IPS DF 6.9 (cell line): ENCODE measurements at places on chromosomes 13 and 19.

DNA sequence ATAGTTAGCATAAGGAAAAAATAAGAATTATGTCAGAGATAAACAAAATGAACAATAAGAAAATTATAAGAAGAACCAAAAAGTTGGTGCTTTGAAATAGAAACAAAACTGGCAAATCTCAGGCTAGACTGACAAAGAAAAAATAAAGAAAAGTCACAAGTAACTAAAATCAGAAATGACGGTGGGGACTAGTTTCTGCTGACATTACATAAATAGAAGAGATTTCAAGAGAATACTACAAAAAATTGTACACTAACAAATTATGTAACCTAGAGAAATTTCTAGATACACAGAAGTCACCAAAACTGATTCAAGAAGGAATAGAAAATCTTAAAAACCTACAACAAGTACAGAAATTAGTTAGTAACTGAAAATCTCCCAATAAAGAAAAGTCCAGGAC, 355.6 kb upstream of the SGCG start:
- no peak for DNase-seq
- no peak overlapping the region for H3K27ac ChIP-seq
- H3K4me1 ChIP-seq: no peaks in the 10 kb centered on the region

DNA sequence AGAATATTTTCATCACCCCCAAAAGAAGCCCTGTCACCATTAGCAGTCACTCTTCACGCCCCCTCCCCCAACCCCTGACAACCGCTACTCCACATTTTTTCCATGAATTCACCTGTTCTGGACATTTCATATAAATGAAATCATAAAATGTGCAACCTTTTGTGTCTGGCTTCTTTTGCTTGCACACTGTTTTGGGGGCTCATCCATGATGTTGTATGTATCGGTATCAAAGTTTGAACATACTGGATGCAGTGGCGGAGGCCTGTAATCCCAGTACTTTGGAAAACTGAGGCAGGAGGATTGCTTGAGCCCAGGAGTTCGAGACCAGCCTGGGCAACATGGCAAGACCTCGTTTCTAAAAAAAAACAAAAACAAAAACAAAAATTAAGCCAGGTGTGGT, 7.2 kb downstream of the GADD45B start:
- DNase-seq: no peak
- H3K27me3 ChIP-seq: peaks cover 2% of the 10 kb centered on the region; the same call in 1 of the 2 replicates
- H3K4me1 ChIP-seq: no peaks in the 10 kb centered on the region
- no peak overlapping the region for H3K4me3 ChIP-seq
- H3K27ac ChIP-seq: no peak overlapping the region

DNA sequence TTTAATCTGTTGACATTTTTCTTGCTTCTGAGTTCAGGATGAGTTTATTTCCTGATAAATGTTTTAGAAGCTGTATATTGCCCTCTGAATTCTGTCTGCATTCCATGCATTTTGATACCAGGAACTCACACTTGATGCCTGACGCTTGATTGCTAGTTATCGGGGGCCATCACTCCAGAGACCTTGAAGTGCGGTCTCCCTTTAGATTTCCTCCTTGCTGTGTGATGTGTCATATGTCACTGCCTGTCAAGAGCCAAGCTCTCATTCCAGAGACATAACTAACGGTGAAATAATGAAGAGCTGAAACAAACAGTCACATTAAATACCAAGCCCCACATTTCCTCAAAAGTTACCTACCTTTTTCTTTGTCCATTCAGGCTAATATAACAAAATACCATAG, 155.5 kb downstream of the TNFSF13B start:
- no peak overlapping the region for H3K4me3 ChIP-seq
- H3K27me3 ChIP-seq: peaks cover under 1% of the 10 kb centered on the region; the same call in 1 of the 2 replicates
- no peak for DNase-seq
- no peaks in the 10 kb centered on the region for H3K4me1 ChIP-seq
- no peaks in the 10 kb centered on the region for H3K36me3 ChIP-seq
- no peak overlapping the region for H3K27ac ChIP-seq

GRCh38 chr13:37014609-37015008, 14.0 kb downstream of the EXOSC8 start:
- no peak overlapping the region for H3K27ac ChIP-seq
- H3K4me3 ChIP-seq: no peak overlapping the region
- H3K4me1 ChIP-seq: no peaks in the 10 kb centered on the region
- 0 out of 2 replicates have a peak, but pooled peaks cover 2% of the 10 kb centered on the region for H3K36me3 ChIP-seq
- no peak for DNase-seq

GRCh38 chr13:75480671-75481175, 1.2 kb downstream of the TBC1D4 start:
- H3K36me3 ChIP-seq: no peaks in the 10 kb centered on the region
- peaks cover 2% of the 10 kb centered on the region; the same call in 1 of the 2 replicates for H3K27me3 ChIP-seq
- H3K4me1 ChIP-seq: peaks cover 5% of the 10 kb centered on the region
- H3K27ac ChIP-seq: no peak overlapping the region
- peak overlapping the region; percentile 83 for H3K4me3 ChIP-seq

GRCh38 chr13:37383856-37384370, 214.7 kb downstream of the POSTN start:
- no peaks in the 10 kb centered on the region for H3K36me3 ChIP-seq
- H3K27me3 ChIP-seq: no peaks in the 10 kb centered on the region
- H3K4me1 ChIP-seq: peaks cover 2% of the 10 kb centered on the region; the same call in 1 of the 2 replicates
- no peak overlapping the region for H3K27ac ChIP-seq
- H3K4me3 ChIP-seq: no peak overlapping the region

- no peak for DNase-seq
- H3K4me1 ChIP-seq: no peaks in the 10 kb centered on the region
- H3K36me3 ChIP-seq: no peaks in the 10 kb centered on the region
- H3K4me3 ChIP-seq: no peak overlapping the region
- no peak overlapping the region for H3K27ac ChIP-seq
Measured at GRCh38 chr13:53622456-53622855, 593.8 kb downstream of the OLFM4 start.

DNA sequence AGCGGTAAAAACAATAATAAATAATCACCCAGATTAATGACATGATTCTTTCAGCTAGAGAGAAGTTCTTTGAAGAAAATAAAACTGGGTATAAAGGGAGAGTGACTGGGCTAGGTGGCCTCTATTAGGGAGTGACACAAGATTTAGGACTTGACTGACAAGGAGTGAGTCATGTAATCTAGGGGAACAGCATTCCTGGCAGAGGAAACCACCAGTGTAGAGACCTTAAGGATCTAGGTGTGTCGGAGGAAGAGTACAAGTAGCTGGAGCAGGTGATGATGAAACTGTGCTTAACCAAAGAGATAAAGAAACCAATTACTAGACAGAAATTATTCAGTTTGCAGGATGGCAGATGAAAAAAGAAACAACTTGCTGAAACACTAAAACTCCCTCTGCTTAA, 248.0 kb downstream of the RFC3 start:
- DNase-seq: no peak
- H3K4me3 ChIP-seq: no peak overlapping the region
- H3K27ac ChIP-seq: no peak overlapping the region
- H3K4me1 ChIP-seq: no peaks in the 10 kb centered on the region

DNA sequence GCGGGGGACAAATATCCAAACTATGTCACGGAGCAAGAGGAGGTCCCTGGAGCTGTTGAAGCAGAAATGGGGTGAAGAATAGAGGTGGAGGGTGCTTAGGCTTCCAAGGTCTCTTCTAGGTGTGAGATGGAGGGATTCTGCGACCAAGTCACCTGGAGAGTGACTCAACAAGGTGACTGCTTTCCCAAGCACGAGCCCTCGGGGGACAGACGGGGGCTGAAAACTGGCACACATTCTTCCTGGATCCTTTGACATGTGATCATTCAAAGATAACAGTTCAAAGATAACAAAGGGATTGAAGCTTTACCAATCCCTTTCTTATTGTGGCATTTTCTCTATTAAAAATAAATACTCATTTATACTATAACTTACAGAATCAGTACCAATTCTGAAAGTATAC, 2.2 kb upstream of the TEX101 start:
- no peak overlapping the region for H3K27ac ChIP-seq
- no peaks in the 10 kb centered on the region for H3K36me3 ChIP-seq
- H3K4me3 ChIP-seq: no peak overlapping the region
- no peak for DNase-seq
- peaks cover 1% of the 10 kb centered on the region; the same call in 1 of the 2 replicates for H3K4me1 ChIP-seq
